HCT116 (cell line): ENCODE measurements at places on chromosomes 7 and 10. TPM values are rescaled to one million over a fixed set of nuclear protein-coding genes. Genes with fewer than 3 reads are reported as not detected.

DNA sequence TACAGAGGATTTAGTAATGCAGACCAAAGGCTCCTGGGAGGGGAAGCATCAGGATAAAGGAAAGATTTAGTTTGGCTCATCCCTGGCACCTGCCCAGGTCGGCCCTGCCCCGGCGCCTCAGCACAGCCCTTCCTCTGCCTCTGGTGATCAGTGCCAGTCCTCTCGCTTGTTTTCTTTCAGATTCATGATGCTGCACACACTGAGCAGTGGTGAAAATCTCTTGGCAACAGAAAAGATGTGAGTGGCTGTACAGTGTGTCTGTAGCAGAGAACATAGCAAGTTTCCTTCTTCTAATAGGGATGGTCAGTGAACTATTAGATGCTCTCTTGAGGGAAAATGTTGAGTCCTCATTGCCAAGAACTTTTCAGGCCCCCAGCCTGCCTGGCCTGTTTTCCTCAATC is 994.1 kb downstream of the KCNMA1 start:
- DNase-seq, result no peak

GRCh38 chr10:84204610-84205009 is 10.3 kb downstream of the CDHR1 start:
- DNase-seq, result no peak

DNA sequence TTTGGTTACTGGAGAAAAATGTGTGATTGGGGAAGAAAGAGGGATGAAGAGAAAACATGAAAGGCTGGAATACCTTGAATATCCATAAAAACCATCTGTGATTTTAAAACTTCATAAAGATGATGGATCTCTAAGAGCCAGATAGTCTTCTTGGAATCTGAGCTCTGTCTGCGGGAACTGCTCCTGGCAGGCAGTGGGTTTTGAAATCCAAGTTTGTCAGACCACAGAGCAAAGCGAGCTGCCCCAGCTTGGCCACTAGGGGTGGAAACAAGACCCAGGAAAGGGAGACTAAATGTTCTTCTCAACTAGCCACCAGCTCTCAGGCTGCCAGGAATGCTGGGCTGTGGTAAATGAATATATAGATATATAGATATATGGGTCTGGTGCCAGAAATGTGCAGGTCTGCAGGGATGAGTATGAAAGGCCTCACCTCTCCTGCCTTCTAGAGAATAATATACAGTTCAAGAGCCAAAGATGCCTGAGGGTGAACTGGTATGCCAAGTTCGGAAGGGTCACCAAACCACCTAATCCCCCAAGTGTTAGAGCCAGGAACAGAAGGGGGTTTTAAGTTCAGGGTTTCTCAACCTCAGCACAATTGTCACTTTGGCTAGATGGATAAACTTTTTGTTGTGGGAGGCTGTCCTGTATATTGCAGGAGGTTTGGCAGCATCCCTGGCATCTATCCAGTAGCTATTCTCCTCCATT is 208.8 kb downstream of the KCNMA1 start:
- peak; percentile 24 for DNase-seq

DNA sequence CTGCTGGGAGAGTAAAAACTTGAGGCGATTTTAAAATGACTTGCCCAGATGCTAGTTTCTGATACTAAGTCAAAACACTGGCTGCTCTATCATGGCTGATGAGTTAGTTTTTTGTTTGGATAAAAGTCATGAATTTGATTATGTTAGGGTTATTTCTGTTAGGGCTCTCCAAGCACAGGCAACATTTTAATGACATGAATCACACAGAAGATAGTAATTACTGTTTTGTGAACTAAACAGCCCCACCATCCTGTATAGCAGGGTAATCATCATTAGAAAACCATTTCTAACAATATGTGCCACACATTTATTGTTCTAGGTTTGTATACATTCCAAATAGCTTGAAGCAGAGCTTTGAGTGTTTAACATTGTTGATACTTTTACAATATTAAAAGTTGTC is 750.3 kb downstream of the ANKRD7 start:
- no peak for DNase-seq

DNA sequence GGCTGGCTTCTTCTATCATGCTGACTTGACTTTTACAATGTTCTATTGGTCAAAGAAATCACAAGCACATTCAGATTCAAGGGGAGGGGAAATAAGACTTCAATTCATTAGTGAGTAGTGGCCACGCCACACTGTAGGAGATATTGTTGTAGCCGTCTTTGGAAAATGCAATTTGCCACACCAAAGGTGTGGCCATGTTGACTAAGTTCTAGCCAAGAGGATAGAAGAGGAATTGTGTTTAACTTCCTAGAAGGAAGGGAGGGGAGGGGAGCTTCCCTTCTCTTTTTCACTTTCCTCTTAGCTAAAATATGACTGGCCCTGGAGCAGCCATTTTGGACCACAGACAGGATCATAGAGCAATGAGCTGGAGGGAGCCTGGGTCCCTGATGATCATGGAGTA is 3.4 kb upstream of the PRKAR2B start:
- no peak for DNase-seq

The MEIG1 gene
- 1.4 TPM for total RNA-seq
